A172 (cell line): ENCODE measurements at places on chromosomes 1 and 21. TPM values are rescaled to one million over a fixed set of nuclear protein-coding genes. Genes with fewer than 3 reads are reported as not detected.

RAP1GAP gene
- 0.93 and 1.1 TPM in 2 replicates for total RNA-seq

PERM1 gene
- total RNA-seq = 0.29 TPM in 1 of 2 replicates, not detected in the other

SPATA17 gene
- total RNA-seq = 0.12 and 0.91 TPM in 2 replicates

KTI12 gene
- 6.8 and 8.2 TPM in 2 replicates for total RNA-seq

LIPI gene
- total RNA-seq = not detected in 2 replicates

CHIA gene
- total RNA-seq = not detected in 2 replicates

- no peak for DNase-seq
Observed at GRCh38 chr1:186904361-186904760, 75.6 kb downstream of the PLA2G4A start.

DNA sequence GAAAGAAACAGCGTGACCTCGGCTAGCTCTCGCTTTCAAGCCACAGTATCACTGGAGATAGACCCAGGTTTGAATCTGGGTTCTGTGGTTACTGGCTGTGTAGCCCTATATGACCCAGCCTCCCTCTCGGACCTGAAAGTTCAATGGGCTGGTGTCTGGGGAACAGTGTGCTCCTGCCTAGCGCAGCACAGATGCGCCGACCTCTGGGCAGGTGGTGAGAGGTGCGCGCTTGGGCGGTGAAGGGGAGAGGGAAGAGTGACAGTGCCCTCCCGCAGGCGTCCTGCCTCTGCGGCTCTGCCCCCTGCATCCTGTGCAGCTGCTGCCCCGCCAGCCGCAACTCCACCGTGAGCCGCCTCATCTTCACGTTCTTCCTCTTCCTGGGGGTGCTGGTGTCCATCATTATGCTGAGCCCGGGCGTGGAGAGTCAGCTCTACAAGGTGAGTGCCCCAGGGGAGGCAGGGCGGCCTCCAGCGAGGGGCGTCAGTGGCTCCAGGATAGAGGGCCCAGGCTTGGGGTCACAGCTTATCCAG, 10.5 kb downstream of the SERINC2 start:
- no peak for DNase-seq

GRCh38 chr1:212359794-212360479, 54.7 kb downstream of the PACC1 start:
- no peak for DNase-seq

- peak; percentile 14 for DNase-seq
Observed at GRCh38 chr1:59570524-59570923, 244.2 kb upstream of the HOOK1 start.

DNA sequence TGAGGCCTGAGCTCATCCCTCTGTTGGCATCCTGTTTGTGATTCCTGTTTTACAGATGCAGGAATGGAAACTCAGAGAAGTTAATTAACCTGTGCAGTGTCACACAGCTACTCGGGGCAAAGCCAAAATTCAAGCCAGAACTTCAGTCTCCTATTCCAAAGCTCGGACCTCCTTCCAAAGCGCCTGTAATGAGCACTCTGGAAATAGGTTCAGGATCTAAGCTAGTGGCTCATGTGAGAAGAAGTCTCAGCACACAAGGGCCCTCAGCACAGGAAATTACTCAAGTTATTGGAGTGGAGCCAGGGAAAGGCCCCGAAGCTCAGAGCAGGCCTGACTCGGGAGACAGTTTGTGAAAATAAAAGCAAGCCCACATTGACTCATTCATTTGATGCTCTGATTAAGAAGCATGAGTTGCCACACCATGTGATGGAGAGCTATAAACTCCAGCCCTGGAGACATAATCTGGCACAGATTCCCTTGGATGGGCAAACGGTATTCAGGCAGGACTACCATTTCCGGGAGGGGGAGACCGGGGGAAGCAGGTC, 50.6 kb upstream of the LYST start:
- DNase-seq = peak; percentile 100

DNA sequence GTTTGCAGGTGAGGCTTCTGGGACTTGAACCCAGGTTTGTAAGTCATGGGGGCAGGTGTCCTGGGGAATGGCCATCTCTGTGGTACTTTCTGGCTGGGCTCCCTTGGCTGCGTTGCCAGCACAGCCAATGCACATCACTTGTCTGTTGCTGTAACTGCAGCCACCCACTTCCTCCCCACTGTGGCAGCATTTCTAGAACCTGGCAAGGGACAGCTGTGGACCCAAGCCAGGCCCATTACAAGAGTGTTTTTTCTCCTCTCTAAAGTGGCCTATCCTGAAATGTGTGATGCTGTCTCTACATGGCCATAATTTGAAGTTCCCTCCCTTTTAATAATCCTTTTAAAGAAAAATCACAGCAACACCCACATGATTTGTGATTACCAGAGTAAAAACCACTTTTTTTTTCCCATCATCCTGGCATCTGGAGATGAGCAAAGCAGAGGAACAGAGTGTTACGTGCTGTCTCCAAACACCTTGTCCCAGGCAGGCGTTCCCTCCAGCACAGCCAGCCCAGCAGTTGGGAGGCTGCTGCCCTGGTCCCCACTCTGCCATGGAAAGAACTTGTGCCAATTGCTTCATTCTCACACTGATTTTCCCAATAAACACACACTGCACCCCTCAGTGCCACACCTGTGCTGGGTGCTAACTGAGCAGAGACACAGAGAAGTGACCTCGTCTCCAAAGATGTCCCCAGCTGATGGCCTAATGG, 360.6 kb upstream of the USP24 start:
- no peak for DNase-seq
